ENCODE measurements at places on chromosomes 11 and 22. TPM values are rescaled to one million over a fixed set of nuclear protein-coding genes. Genes with fewer than 3 reads are reported as not detected.

Gene NRIP3
- total RNA-seq, result 5.5 TPM

Gene MPEG1
- 0.06 TPM for total RNA-seq

Gene MIAT
- total RNA-seq, result 0.16 TPM

Gene SCUBE1
- total RNA-seq, result 0.16 TPM

Gene CBX7
- total RNA-seq, result 2.4 TPM

Gene THAP12
- 28.2 TPM for total RNA-seq

Gene OR2AT4
- not detected for total RNA-seq

Gene PHOX2A
- not detected for total RNA-seq

Gene NELL1
- total RNA-seq, result not detected

Gene VPREB3
- total RNA-seq, result not detected

Gene TMEM86A
- total RNA-seq, result 4.2 TPM

Gene MOV10L1
- total RNA-seq, result 7.9 TPM

Gene NAALADL1
- 8.8 TPM for total RNA-seq

Gene CDC42EP1
- total RNA-seq, result 18.5 TPM

Gene CDKN1C
- total RNA-seq, result 16.0 TPM

Gene MYRF
- total RNA-seq, result 1.0 TPM

Gene SUN2
- total RNA-seq, result 173 TPM

Gene ACR
- total RNA-seq, result 0.16 TPM

Gene KCNJ1
- total RNA-seq, result 0.06 TPM

Measured in bladder microvascular endothelial cell (primary cell).